ENCODE measurements at places on chromosomes 7 and 10.
A peak's percentile ranks its signal among the peaks of the same experiment; 100 is the strongest.

DNA sequence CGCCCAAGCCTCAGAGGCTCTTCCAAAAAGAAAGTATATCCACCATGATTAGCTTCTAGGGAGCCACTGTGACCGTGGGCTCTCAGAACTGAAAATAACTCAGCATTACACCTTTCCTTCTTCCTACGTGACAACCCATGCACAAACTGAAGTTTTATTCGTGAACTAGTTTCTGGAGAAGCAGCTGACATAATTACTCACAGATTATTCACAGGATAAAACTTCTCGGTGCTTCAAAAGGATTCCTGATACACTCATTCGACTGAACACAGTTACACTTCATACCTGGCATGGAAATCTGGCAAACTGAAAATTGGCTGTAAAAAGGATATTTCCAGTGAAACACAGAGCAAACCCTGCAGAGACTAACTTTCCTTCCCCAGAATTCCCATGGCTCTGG, 139.2 kb upstream of the PTER start:
- DNase-seq, result no peak

GRCh38 chr10:3784510-3785250, at the start of gene KLF6:
KLF6 (minus strand) TSS chr10:3785209; CDS start chr10:3785014, 195 bp downstream.
- no peak for DNase-seq

GRCh38 chr10:10785627-10786026, 232.0 kb upstream of the CELF2 start:
- no peak for DNase-seq

GRCh38 chr10:61904733-61905725, 3.5 kb downstream of the ARID5B start:
- no peak for DNase-seq

DNA sequence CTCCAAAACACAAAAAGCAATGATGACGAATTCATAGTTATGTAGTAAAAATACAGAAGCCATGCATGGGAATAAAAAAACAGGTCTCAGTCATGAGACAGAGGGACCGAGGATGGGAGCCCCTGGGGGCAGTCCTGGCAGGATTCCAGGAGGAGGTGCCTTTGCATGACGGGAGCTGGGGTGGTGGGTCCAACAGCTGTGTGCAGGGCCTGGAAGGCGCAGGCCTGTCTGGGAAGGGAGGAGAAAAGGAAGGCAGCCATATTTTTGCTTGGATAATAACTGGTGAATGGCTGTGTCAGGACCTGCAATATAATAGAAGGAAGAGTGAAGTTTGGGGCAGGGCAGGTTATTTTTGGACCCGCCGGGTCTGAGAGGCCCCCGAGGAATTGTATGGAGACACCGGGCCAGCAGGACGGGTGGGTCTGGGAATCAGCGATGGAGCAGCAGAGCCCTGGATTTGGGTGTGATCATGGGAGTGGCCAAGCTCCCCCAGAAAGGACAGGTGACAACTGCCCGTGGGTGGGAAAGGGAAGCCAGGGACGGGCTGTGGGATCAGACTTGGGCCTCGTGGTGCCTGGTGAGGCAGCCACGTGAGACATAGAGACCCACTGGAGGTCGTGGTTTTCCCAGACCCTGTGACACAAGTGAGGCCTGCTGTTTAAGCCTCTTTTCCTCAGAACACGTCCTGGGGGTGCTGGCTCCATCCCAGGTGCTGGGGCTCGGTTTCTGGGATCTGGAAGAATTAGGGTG, 2.9 kb upstream of the JAKMIP3 start:
- no peak for DNase-seq

DNA sequence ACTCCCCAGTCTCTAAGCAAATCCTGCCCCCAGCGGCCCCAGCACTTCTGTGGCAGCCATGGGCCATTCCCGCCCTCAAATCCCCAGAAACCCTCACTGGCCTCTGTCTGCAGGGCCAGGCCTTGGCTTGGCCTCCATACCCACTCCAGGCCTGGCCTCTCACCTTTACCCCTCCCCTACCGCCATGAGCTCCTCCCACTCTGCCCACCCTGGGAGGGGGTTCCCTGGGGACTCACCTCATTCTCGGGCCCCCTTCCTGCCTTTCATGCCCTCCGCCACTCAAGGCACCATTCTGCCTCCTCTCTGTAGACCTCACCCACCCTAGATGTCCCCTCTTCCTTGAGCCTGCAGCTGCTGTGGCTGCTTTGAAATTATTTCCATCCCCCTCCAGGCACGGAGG, 41.0 kb downstream of the PRF1 start:
- DNase-seq, result no peak

- no peak for DNase-seq
Observed at GRCh38 chr7:3246127-3246526, 54.9 kb upstream of the SDK1 start.

DNA sequence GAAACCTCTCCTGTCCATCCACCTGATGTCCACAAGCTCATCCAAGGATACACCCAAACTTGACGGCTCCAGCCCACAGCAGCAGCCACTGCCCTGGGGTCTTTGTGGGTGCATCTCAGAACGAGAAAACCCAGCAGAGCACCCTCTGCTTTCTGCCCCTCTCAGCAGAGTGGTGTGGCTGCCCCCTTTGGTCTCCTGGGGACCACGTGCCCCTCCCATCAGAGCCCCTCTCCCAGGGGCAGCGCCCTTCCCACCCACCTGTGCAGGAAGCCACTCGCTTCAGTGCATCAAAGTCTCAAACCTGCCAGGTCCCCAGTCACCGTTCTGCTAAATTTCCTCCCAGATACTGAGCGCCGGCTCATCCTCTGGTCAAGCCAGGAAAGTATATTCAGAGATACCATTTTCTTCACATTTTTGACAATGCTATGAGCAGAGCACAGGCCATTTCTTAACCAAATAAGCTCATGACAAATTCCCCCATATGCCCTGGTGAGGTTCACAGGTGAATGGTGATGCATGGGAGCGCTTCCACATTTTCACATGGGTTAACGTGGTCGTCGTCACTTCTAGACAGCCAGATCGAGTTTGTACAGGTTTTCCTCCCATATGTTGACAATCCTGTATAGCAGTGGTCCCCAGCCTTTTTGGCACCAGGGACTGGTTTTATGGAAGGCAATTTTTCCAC, 32.4 kb downstream of the CAMK2B start:
- no peak for DNase-seq

DNA sequence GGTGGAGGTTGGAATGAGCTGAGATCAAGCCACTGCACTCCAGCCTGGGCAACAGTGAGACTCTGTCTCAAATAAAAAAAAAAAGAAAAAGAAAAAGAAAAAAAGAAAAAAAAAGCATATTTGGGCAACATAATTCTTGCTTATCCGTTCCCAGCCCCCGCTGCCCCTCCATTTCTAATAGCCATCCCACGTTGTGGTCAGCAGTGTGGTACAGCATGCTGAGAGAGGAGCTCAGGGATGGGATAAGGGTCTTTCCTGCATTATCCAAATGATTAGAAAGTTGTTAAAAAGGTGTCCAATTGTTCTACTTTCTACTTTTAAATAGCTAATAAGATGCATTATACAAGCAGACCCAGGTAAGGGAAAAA, 104.9 kb upstream of the ZNF92 start:
- DNase-seq, result no peak

DNA sequence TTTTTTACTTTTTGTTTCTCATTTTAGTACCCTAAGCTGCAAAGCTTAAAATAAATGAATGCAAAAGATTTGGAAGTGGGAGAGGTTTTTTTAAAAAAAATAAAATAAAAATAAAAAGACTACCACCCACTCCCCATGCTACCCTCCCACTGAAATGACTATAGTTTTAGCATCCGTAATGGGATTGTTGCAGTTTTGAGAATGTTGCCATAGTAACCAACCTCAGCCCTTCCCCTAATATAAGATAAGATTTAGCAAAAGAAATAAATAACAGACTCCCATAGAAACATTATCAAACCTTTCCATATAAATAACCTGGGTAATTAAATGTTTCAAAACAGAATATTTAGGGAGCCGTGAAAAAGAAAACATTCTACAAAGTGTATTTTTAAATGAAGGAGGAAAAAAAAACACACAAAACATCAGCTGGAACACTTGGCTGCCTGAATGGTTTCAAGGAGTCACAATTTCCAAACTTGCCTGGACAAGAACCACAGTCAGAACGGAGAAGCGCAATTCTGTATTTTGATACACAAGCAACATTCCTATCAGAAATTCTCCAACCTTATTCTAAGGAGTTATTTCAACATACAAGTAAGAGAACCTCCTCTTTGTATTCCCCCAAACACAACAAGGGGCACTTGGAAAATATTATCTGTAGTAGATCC, 57.4 kb downstream of the DGKI start:
- no peak for DNase-seq

DNA sequence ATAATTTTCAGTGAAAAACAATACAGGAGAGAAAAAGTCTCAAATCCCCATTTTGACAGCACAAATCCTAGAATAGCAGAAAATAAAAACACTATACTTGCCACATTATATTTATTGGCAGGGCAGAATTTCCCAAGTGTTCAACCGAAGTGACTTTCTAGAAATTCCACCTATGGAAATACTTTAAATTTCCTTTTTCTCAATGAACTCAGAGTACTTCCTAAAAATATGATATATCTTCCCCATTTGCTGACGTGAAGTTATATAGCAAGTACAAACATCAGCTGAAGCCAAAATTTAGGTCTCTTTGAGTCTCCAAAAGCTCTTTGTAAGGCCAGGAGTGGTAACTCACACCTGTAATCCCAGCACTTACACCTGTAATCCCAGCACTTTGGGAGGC, 83.3 kb downstream of the NT5C2 start:
- no peak for DNase-seq

DNA sequence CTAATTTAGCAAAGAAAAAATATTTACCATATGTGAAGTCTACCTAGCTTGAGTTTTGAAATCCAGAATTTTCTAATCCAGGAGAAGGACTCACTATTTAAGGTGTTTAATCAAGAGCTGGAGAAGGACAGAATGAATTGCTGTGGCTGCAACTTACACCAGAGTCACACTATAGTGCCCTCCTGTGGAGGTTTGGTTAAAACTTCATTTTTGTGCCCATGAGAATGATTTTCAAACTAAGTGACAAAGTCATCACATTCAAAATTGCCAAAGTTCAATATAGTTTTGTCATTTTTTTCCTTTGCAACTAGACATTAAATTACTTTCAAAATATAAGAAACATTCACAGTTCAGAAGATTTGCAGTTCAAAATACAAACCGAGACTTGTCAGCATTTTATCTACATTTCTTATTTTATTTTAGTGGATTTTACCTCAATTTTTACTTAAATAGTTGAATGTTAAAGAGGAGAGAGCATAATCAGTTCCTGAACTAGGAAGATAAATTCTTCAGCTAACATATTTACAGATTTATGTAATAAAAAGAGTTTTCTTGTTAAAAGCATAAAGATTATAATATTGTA, 70.7 kb downstream of the CABCOCO1 start:
- DNase-seq, result no peak

GRCh38 chr7:16891338-16891737, 9.6 kb upstream of the AGR3 start:
- DNase-seq, result no peak

DNA sequence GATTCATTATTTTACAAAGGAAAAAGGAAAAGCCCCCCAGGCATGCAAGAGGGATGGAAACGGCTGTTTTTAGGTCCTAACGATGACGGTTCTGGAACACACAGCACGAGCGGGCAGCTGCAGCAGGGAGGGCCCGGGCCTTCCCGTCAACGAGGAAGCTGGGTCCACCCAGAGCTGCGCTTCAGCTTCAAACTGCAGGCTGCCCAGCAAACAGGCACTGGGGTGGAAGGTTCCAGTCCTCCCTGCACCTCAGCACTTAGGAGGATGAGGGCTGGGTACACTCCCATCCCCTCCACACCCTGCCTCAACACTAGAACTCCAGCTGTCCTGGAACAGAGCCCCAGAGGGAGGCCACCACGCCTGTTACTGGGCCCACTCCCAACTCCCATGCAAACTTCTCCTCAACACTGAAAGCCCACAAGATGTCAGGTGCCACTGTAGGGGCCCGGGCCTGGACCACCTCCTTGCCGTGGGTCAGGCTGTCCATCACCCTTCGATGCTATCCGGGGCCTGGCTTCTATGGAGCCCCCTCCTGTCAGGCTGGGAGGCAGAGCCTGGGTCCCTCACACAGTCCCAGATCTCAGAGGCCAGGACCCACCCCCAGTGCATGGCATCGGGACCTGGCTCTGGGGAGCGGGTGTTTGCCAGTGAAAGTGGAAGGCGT, 33.0 kb downstream of the PAPOLB start:
- no peak for DNase-seq

- DNase-seq, result peak; percentile 55
Observed at GRCh38 chr10:122163174-122164022, 107.7 kb upstream of the BTBD16 start.

- no peak for DNase-seq
Observed at GRCh38 chr7:100884736-100885439, 4.6 kb downstream of the UFSP1 start.

- no peak for DNase-seq
Observed at GRCh38 chr7:102036958-102037357, 219.5 kb downstream of the CUX1 start.

DNA sequence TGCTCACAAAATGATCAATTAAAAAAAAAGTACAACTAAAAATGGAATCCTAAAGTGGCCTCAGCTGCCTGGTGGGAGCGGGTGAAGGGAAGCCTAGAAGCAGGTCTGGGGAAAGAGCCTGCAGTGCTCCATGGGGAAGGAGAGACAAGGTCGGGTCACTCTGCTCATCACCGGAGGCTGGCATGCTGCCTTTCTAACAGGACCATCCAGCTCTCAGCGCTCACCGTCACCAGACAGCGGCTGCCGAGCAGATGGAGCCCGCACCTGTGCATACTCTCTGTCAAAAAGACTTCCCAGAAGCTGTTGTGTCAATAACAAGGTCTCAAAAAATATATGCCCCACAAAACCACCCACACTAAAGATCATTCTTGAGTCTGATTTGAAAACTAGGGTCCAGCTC, 112.8 kb downstream of the BAMBI start:
- DNase-seq, result no peak

GRCh38 chr7:146554556-146554955, 438.0 kb downstream of the CNTNAP2 start:
- no peak for DNase-seq

DNA sequence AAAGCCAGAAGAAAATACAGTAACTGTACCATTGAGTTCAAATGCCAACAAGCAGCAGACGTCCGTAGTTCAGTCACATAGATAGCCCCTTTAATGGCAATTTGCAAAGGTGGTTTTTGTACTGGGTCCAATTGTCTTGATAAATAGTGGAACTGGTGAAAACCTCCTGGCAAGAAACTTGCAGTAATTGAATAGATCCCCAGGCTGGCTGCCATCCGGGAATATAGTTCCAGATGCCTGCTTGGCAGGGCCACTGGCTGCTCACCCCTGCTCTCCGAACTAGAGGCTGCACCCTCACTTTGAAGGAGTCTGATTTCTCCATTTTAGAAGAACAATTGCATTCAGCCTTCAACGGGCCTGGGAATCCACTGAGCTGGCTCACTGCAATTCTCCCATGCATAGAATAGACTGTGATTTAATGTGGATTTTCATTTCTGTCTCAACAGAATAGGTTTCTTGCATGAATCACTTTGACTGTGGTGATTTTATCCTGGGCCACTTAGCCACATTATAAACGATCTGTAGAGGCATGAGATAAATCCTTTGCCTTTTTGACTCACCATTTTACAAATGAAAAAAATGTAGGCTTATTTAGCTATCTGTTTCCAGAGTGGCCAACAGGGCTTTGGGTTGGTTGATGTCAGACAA, 35.9 kb upstream of the ELMO1 start:
- no peak for DNase-seq

- DNase-seq, result no peak
Observed at GRCh38 chr10:16989826-16990293, 139.8 kb downstream of the CUBN start.

- DNase-seq, result no peak
Observed at GRCh38 chr10:21993360-21994001, 10.0 kb downstream of the DNAJC1 start.

- no peak for DNase-seq
Observed at GRCh38 chr10:31760674-31761081, 168.0 kb downstream of the ARHGAP12 start.

GRCh38 chr7:5248201-5248885, 34.4 kb upstream of the SLC29A4 start:
- no peak for DNase-seq
